ENCODE measurements at places on chromosomes 1 and 21. TPM values are rescaled to one million over a fixed set of nuclear protein-coding genes. Genes with fewer than 3 reads are reported as not detected.
A peak's percentile ranks its signal among the peaks of the same experiment; 100 is the strongest.

DNA sequence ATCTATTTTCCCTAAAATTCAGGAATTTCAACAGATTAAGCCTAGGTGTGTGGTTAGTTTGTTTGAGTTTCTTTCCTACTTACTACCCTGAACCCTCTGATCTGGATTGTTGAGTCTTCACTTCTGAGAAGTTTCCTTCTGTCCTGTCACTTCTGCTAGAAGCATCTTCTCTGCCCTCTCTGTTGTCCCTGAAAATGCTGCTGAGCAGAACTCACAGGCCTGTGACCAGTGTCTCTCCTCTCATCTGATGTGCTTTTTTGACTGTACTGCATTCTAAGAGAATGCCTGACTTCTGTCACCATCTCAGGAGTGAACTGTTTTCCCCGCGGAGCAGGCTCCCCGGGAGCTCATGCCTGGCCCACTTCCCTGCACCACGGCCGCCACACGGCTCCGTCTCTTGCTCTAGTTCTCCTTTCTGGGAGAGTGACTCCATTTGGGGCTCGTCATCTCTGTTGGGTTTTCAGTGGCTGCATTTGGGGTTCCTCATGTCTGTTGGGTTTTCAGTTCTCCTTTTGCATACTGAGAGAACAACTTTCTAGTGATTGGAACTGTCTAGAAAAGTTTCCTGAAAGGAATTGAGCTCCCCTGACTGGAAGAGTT lies 77.9 kb downstream of the POFUT2 start:
- no peak overlapping the region for H3K4me3 ChIP-seq
- no peak overlapping the region for H3K27ac ChIP-seq
- DNase-seq: no peak
- no peaks in the 10 kb centered on the region for H3K27me3 ChIP-seq

DNA sequence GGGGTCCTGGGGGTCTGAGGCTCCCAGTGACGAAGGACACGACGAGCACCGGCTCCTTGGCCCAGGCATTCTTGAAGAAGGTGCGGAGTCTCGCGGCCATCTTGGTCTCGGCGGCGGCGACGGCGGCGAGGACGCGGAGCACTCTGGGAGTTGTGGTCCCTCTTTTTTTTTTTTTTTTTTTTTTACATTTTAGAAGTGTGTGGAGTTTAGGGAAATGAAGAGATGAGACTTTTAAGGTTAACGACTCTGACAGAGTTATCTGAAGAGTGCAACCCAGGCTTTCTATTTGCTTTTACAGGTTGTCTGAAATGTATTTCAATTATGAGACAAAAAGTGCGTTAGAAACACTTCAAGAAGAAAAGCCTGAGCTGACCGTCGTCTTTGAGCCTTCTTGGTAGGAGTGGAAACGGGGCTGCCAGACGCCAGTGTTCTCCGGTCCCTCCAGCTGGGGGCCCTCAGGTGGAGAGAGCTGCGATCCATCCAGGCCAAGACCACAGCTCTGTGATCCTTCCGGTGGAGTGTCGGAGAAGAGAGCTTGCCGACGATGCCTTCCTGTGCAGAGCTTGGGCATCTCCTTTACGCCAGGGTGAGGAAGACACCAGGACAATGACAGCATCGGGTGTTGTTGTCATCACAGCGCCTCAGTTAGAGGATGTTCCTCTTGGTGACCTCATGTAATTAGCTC lies 9.7 kb downstream of the OR2B11 start:
- peak overlapping the region; percentile 61 for H3K4me3 ChIP-seq
- H3K27ac ChIP-seq: peak overlapping the region; percentile 20
- no peaks in the 10 kb centered on the region for H3K27me3 ChIP-seq
- DNase-seq: peak; percentile 88
- no peaks in the 10 kb centered on the region for H3K4me1 ChIP-seq

GRCh38 chr1:157961805-157962762 lies 31.4 kb upstream of the KIRREL1 start:
- H3K27ac ChIP-seq: no peak overlapping the region
- no peaks in the 10 kb centered on the region for H3K36me3 ChIP-seq
- DNase-seq: no peak
- peaks cover 11% of the 10 kb centered on the region for H3K4me1 ChIP-seq
- H3K4me3 ChIP-seq: no peak overlapping the region

- H3K4me3 ChIP-seq: peak overlapping the region; percentile 78
- H3K4me1 ChIP-seq: peaks cover 37% of the 10 kb centered on the region
- no peaks in the 10 kb centered on the region for H3K36me3 ChIP-seq
- H3K27me3 ChIP-seq: no peaks in the 10 kb centered on the region
These were observed 1.5 kb downstream of the RPS6KA1 start for GRCh38 chr1:26530895-26531598.

DNA sequence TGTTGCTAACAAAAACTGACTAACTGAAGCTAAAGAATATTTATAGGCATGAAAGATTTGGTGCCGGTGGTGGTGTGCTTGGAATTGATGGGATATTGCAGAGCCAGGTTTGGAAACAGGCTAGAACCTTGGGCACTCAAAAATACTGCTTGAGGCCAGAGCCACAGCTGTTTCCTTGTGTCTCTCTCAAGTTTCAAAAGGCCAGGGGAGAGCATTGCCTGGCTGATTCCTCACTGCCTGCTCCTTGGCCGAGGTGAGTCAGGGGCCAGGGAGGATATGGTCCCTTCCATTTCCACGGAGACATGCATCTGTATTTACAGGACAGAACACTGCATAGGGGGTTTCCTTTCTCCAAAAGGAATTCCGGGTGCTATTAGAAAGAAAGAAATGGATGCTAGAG lies 36.1 kb upstream of the IVNS1ABP start:
- no peak for DNase-seq
- H3K4me3 ChIP-seq: no peak overlapping the region
- H3K27ac ChIP-seq: no peak overlapping the region
- no peaks in the 10 kb centered on the region for H3K36me3 ChIP-seq
- no peaks in the 10 kb centered on the region for H3K27me3 ChIP-seq
- no peaks in the 10 kb centered on the region for H3K4me1 ChIP-seq

- H3K27ac ChIP-seq: no peak overlapping the region
- no peak overlapping the region for H3K4me3 ChIP-seq
- H3K4me1 ChIP-seq: no peaks in the 10 kb centered on the region
- H3K36me3 ChIP-seq: no peaks in the 10 kb centered on the region
These were observed 1560.3 kb downstream of the MRPL39 start for GRCh38 chr21:24046829-24047443.

GRCh38 chr21:26421724-26422123 lies 151.4 kb downstream of the CYYR1 start:
- DNase-seq: no peak
- no peak overlapping the region for H3K4me3 ChIP-seq
- H3K27me3 ChIP-seq: no peaks in the 10 kb centered on the region
- no peaks in the 10 kb centered on the region for H3K36me3 ChIP-seq

The POU2F1 gene
- total RNA-seq: 25.2 TPM

The SLC45A1 gene
- 1.8 TPM for total RNA-seq

The PCP4 gene
- total RNA-seq: 26.9 TPM

The CTSK gene
- 16.8 TPM for total RNA-seq
